ENCODE measurements at places on chromosomes 4 and X.

- no peak for DNase-seq
Measured at GRCh38 chr4:168864821-168865541, 145.1 kb downstream of the CBR4 start.

DNA sequence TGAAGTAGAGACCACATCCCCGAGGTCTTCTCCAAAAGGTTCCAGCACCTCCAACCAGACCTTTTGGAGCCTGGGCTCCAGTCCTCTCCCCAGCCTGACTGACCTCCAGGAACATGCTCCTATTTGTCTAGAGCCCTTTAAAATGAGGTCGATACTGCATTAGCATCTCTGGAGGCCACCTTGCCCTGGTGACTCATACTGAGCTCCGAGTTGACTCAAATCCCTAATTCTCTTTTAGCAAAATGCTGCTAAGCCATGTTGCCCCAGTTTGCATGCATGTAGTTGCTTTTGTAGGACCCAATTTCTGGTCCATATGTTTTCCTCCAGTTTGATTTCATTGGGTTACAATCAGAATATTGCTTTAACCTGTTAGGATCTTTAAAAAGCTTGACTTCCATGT, 43.5 kb upstream of the CITED1 start:
- no peak for DNase-seq

DNA sequence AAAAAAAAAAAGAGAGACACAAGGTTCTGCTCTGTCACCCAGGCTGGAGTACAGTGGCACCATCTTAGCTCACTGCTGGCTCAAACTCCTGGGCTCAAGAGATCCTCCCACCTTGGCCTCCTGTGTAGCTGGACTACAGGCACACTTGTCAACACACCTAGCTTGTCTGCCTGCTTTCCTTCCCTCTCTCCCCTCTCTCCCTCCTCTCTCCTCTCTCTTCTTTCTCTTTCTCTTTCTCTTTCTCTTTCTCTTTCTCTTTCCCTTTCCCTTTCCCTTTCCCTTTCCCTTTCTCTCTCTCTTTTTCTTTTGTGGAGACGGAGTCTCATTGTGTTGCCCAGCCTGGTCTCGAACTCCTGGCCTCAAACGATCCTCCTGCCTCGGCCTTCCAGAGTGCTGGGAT, 132.1 kb downstream of the DIPK2B start:
- no peak for DNase-seq

GRCh38 chr4:119032921-119033685, 102.5 kb upstream of the MYOZ2 start:
- DNase-seq: no peak

GRCh38 chr4:58456727-58457384, 1346.7 kb upstream of the IGFBP7 start:
- DNase-seq: no peak

DNA sequence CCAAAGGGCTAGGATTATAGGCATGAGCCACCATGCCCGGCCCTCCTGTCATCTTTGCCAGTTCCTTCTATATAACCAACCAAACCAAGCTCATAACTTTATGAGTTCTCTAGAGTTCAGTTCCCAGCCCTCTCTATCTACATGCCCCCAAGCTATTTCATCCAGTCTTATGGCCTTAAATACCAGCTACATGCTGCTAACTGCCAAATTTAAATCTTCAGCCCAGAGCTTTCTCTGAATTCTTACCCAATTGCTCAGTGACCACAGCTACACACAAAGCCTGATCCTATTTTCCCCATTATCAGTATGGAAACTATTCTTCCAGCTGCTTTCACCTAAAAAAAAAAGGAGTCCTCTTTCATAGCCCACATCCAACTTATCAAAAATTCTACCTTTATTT, 23.1 kb downstream of the TMEM184C start:
- no peak for DNase-seq
